ENCODE measurements at places on chromosomes 1 and 21.

DNA sequence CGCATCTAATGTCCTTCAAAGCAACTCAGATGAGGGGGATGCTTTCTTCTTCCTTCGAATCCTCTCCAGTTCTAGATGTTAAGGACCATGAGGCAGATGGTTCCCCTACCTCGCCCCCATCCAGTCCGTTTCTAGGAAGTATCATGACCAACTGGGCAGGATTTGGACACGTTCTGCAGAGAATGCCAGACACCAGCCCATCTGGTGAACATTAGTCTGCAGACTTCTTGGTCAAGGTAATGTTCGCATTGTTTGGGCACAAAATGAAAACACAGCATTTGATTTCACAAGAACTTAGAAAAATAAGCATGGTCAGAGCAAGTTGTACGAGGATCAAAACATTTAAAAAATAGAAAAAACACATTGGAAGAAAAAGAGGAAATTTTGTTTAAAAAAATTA, 25.4 kb upstream of the ADARB1 start:
- DNase-seq, result no peak

DNA sequence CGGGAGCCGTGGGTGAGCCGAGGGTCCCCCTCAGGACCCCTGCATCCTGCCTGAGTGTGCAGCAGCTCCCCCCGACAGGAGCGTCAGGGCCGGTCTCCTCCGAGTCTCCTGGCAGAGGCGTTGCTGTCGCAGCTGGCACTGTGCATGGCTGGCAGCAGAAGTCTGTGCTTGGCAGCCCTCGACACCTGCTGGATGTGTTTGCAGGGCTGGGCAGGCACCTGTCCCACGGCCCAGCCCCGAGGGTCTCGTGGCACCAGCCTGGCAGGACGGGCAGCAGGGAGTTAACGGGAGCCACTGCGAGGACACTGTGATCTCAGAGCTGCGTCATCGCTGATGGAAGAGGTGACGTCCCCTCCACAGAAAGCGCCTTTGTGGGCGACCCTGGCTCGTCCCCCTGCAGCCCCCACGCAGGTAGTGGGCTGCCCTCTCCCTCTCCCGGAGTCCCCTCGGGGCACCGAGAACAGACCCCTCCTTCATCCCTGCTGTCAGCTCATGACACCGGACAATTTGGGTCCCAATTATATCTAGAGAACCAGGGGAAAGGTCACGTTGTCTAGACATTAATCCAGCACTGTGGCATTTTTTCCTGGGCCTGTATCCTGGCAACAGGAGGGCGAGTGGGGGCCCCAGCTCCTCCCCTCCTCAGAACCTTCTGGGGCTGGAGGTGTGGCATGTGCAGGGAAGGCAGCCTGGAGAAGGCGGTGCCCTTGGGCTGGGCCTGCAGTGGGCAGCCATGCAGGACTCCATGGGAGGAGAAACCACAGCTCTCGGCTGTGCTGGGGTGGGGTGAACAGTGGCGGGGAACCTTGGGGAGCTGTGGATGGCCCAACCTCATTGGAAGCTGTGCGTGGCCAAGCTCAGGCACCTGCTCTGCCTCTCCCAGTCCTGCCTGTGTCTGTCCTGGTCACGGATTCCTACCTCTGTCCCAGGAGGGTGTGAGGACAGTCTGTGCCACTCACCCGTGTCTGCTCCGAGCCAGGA, 15.4 kb downstream of the COL18A1 start:
- DNase-seq, result no peak

DNA sequence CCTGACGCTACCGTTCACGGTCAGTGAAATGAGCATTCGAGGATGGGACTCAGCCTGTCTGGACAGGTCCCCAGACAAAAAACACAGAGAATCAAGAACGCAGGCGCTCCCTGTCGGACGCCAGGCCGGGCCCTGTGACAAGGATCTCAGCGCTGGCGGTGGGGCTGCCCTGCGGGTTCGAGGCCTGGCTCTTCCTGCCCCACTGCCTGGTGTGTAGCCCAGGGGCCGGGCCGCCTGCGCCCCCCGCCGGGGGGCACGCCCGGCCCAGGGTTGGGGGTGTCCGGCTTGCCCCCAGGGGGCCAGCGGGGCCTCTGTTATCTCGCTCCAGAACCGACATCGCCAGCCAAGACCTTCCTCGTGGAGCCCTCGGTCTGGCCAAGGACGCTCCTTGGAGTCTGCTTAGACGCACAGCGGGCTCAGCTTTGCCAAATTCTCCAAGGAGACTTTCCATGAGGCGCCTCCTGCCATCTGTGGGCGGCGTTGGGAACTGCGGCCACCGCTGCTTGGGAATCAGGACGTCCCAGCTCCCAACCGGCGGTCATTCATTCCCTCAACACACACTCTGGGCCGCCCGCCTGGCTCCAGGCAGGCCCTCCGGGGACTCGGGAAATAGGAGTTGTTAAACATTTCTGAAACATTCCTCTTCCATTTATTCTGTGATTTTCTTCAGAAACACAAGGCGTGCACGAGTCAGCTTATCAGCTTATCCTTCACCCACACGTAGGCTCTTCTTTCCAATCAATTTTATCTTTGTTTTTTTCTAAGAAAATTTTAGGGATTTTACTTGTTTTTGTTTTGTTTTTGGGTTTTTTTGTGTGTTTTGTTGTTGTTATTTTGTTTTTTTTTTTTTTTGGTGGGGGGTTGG, 11.3 kb upstream of the RIPK4 start:
- DNase-seq, result no peak

DNA sequence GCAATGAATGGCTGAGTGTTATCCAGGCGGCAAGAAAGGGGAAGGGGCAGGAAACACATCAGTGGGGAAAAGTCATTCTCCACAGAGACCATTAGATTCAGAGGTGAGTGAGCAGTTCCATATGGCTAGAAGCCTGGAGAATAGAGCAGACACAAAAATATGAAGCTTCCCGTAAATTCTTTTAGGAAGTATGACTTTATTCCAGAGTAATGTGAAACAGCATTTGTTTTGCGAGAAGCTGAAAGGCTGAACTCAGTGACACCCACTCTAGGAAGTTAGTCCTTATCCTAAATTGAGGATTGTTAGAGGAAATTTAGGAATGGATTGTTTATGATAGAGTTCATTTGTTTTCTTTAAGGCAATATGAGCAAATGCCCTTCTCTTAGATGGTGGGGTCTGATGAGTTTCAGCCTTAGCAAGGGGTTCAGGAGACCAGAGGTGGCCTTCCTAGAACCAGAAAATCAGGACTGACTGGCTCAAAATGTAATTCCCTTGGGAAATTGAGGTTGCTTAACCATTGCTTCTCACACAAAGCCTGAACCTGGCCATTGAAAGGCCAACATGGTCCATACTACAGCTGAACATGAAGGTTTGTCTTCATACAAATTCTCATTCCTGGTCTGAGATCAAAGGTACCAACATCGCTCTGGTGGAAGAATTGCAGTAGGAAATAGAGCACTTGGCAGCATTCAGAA, 167.5 kb downstream of the TPR start:
- no peak for DNase-seq

GRCh38 chr1:41657679-41658295, 173.3 kb upstream of the EDN2 start:
- no peak for DNase-seq

- no peak for DNase-seq
These were observed 891 bp downstream of the HMGN1 start for GRCh38 chr21:39348040-39348354.

DNA sequence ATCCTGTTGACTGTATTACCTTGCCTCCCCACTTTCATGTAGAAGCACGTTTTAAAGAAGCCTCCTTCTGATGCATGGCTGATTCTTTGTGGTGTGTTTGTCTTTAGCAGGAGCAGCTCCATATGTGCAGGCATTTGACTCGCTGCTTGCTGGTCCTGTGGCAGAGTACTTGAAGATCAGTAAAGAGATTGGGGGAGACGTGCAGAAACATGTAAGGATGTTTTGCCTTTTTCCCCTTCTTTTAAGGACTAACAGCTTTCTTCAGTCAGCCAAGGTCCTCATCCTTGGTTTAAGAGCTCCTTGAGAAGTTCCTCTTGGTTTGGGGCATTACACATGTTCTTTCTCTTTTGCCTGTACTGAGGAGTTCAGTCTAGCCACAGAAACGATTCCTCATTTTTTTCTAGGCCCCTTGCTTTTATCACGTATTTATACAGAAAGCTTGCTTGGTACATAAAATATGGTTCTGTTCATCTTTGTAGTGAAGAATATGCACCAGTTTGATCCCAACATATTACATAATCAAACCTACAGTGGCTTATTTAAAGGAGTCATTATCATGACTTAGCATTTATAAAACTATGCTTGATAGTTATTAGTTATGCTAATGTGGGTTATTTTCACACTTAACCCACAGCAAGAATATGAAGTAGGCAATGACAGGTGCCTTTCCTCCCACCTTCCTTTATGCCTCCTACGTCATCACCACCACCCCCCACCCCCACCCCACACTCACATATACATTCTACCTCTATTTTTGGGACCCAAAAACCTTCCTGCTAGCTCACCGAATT, 19.6 kb downstream of the CAP1 start:
- DNase-seq, result no peak

GRCh38 chr1:77983997-77984355, 5.1 kb upstream of the FUBP1 start:
- DNase-seq, result no peak

GRCh38 chr1:171788696-171789095, 7.2 kb downstream of the METTL13 start:
- no peak for DNase-seq

DNA sequence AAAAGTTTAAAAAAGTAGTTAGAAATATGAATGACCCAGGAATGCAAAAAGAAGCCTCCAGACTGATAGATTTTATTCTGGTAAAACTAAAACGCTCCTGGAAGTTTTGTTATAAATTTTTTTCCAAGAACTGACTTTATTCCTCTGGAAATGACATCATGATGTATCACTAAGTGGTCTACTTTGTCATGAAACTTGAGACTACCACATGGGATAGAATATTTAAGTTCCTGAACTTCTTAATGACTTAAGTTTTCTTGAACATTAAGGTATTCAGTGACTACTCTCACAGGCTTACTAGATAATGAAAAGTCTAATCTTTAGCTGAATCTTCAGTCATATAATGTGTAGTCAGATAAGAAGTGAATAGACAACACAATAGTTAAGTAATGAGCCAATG, 842.2 kb downstream of the USP25 start:
- no peak for DNase-seq

DNA sequence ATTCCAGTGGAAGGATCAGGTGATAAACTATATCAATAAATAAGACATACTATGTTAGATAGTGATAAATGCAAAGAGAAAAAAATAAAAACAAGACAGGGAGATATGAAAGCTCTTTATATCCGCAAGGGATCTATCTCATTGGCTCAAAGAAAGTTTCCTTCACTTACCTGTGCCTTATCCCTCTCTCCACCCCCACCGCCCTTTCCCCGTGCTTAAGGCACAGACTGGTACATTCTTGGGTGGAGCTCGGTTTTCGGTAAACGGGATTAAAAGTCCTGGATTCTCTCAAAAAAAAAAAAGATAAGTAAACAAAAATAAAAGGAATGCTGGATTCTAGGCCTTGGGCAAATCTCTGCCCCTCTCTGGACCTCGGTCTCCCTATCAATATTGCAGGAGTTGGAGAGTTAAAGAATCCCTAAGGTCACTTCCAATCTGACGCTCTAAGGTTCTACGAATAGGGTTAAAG, 593 bp upstream of the DNAJC16 start:
- DNase-seq, result no peak

DNA sequence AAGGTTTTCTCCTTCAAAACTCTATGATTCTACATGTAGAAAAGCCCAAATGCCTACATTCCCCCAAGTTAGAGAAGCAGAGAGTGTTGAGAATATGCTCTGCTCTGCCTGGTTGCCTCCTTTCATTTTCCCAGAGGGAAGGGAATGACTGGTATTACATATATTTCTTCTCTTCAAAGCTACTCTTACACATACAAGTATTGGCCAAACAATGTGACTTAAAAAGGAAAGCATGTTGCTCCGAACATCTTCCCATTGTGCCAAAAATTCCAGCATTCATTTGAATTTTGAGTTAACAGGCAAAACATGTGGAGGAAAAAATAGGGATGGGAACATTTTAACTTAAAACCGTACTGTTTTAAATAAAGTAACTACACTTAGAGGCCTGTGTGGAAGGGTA, 125.2 kb downstream of the COQ8A start:
- DNase-seq, result no peak

GRCh38 chr1:97489834-97490233, 431.0 kb downstream of the DPYD start:
- DNase-seq, result no peak

DNA sequence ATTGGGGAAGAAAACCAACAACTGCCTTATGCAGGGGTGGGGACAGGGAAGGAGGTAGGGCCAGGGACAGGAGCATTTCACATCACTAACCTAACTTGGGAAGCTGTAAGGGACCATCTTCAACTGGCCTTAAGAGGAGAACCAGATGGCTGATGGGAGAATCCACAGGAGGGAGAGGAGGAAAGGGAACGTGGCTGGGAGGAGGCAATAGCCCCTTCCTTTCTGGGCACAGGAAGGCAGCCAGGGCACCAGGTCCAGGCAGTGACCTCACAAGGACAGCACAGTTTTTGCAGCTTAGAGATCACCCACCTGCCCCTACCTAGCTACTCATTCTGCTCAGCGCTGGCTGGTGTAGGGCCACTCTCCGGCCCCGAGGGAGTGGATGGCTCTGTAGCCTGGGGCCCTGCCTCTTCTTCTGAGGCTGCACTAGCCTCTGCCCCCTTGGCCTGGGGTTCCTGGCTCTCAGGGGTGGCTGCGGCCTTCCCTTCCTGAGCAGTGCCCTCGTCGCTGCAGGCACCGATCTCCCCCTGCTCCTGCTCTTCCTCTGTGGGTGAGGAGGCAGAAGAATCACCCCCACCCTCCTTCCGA, 1.7 kb downstream of the MARCKSL1 start:
- no peak for DNase-seq

- DNase-seq, result no peak
These were observed 12.4 kb downstream of the RNF220 start for GRCh38 chr1:44417351-44418021.

GRCh38 chr1:48013270-48013669, 16.1 kb upstream of the TRABD2B start:
- DNase-seq, result no peak

- no peak for DNase-seq
These were observed 5.7 kb downstream of the LGR6 start for GRCh38 chr1:202199040-202199889.

- no peak for DNase-seq
These were observed 637 bp upstream of the MYBPHL start for GRCh38 chr1:109307274-109308021.

- DNase-seq, result no peak
These were observed 32.2 kb downstream of the TRIM62 start for GRCh38 chr1:33149453-33150190.

GRCh38 chr1:25099343-25099951, 132.9 kb downstream of the SYF2 start:
- no peak for DNase-seq
